ENCODE measurements at places on chromosomes 12 and 14. TPM values are rescaled to one million over a fixed set of nuclear protein-coding genes. Genes with fewer than 3 reads are reported as not detected.

FAM181A gene
- total RNA-seq, result not detected

TM9SF1 gene
- 40.8 TPM for total RNA-seq

M6PR gene
- total RNA-seq, result 101 TPM

PIWIL1 gene
- total RNA-seq, result not detected

TOMM20L gene
- not detected for total RNA-seq

FAIM2 gene
- total RNA-seq, result 107 TPM

YBX3 gene
- 371 TPM for total RNA-seq

PELI2 gene
- 44.0 TPM for total RNA-seq

MSRB3 gene
- 64.2 TPM for total RNA-seq

LRP1-AS gene
- not detected for total RNA-seq

TMPRSS12 gene
- not detected for total RNA-seq

PLD4 gene
- 7.0 TPM for total RNA-seq

HOXC13 gene
- total RNA-seq, result 0.22 TPM

SYNDIG1L gene
- 0.58 TPM for total RNA-seq

FLVCR2 gene
- total RNA-seq, result 56.4 TPM

SMCO2 gene
- 0.40 TPM for total RNA-seq

COCH gene
- 5.3 TPM for total RNA-seq

KRT78 gene
- not detected for total RNA-seq

KIF26A gene
- total RNA-seq, result 10.4 TPM

RNASE7 gene
- total RNA-seq, result not detected

CBX5 gene
- total RNA-seq, result 77.9 TPM

MGAT4C gene
- total RNA-seq, result 0.71 TPM

KCNA5 gene
- total RNA-seq, result 0.45 TPM

EMC9 gene
- 14.8 TPM for total RNA-seq

GALNT16 gene
- 8.1 TPM for total RNA-seq

SPTB gene
- total RNA-seq, result 14.8 TPM

ACVRL1 gene
- total RNA-seq, result 57.6 TPM

RILPL2 gene
- total RNA-seq, result 5.3 TPM

AICDA gene
- total RNA-seq, result 0.40 TPM

HELB gene
- 8.7 TPM for total RNA-seq

TBX5 gene
- total RNA-seq, result not detected

OR4K17 gene
- total RNA-seq, result not detected

OASL gene
- total RNA-seq, result 1.3 TPM

STAT2 gene
- total RNA-seq, result 195 TPM

JDP2 gene
- total RNA-seq, result 59.7 TPM

LRCOL1 gene
- not detected for total RNA-seq

GEMIN2 gene
- 13.7 TPM for total RNA-seq

KRT73 gene
- total RNA-seq, result not detected

RTN1 gene
- total RNA-seq, result 5.4 TPM

OR6C2 gene
- not detected for total RNA-seq

Data from sciatic nerve (tissue), 2 donors.